ENCODE measurements at places on chromosomes 5 and 9. TPM values are rescaled to one million over a fixed set of nuclear protein-coding genes. Genes with fewer than 3 reads are reported as not detected.

The PHYHD1 gene
- 1.2 TPM for total RNA-seq

The PCDHA9 gene
- 9.8 TPM for total RNA-seq

The SPATA31C1 gene
- not detected for total RNA-seq

The FOXD4L4 gene
- total RNA-seq: 0.41 TPM

The CDC20B gene
- total RNA-seq: not detected

The IFNA7 gene
- not detected for total RNA-seq

The SV2C gene
- total RNA-seq: 2.9 TPM

The PCDHGA8 gene
- total RNA-seq: 5.7 TPM

- no peak for DNase-seq
Observed at GRCh38 chr9:4852419-4852818, 59.7 kb downstream of the RCL1 start.

- DNase-seq: no peak
Observed at GRCh38 chr5:178673801-178674295, 47.0 kb upstream of the CLK4 start.

DNA sequence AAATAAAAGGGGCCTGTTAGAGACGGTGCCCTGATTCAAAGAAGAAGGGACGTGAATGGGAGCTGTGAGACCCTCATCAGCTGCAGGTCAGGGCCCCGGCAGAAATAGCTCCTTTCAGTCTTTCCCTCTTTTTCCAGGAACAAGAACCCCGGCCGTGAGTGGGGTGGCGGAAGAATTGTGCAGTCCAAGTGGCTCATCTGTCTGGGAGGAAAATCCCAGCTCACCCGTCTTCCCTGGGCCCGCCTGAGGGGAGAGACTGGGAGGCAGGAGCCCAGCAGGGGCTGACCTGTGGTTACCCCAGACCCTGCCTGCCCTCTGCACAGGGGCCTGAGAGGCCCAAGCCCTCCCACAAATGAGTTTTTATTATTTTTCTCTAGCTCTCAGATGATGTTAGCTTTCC, 24.8 kb upstream of the CSF1R start:
- no peak for DNase-seq

GRCh38 chr9:126809068-126809467, 4.2 kb downstream of the ZBTB43 start:
- DNase-seq: no peak

DNA sequence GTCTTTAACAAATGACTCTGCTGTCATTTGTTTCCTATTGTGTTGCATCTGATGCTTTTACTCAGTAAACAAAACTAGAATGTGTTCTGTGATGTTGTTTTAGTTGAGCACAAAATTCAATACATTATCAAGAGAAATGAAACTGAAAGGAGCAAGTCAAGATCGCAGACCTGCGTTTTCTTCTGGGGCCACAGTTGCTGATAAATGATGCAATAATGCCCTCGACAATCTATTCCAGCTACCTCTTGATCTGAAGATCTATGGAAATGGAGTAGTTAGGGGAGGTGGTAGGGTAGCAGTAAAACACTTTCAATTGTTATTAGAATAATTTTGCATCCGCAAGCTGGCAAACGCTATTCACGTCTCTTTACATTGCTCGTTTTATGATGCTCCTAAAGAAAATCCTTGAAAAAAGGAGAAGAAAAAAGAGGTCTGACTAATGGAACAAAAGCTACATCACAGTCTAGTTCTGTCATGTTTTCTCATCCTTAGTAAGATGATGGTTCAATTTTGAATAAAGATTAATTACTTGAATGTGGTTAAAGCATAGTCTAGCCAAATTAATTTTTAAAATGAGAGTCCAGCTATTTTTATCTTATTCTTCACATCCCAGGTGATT, 1.6 kb downstream of the ZNF366 start:
- DNase-seq: no peak

DNA sequence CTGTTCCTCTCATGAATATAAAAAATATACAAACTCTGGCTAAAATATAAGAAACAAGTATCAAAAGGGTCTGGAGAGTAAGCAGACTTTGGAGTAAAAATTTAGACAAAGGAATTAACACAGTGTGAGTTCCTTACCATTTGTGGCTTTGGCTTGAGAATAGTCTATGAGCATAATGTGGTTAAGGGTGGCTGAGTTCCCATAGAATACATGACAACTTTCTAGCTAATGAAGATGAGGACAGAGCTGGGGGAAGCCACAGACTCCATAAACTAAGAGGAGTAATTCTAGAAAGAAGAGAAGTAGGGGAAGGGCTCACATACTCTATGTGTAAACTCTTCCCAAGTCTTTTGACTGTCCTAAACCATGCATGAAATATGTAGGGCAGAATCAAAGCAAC, 79.4 kb downstream of the CAAP1 start:
- no peak for DNase-seq

GRCh38 chr9:136773386-136774044, 9.2 kb upstream of the LCN15 start:
- peak; percentile 27 for DNase-seq

DNA sequence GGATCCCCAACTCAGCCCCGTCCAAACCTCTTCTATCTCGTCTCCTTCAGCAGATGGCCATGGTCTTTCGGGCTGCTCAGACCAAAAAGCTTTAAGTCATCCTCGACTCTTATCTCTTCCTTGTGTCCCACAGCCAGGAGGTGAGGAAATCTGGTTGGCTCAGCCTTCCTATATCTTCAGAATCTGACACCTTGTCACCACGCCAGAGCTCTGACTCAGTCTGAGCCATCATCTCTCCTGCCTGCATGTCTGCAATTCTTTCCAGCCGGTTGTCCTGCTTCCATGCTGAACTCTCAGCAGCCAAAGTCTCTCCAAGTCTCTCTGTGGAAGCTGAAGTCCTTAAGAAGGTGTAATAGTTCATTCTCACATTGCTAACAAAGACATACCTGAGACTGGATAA, 419.3 kb upstream of the ADAMTS16 start:
- DNase-seq: no peak

- DNase-seq: no peak
Observed at GRCh38 chr9:35863583-35863982, 6.6 kb downstream of the OR13J1 start.

- no peak for DNase-seq
Observed at GRCh38 chr9:89436963-89437625, 60.8 kb downstream of the SEMA4D start.

- no peak for DNase-seq
Observed at GRCh38 chr9:109307380-109308240, 13.2 kb downstream of the EPB41L4B start.

DNA sequence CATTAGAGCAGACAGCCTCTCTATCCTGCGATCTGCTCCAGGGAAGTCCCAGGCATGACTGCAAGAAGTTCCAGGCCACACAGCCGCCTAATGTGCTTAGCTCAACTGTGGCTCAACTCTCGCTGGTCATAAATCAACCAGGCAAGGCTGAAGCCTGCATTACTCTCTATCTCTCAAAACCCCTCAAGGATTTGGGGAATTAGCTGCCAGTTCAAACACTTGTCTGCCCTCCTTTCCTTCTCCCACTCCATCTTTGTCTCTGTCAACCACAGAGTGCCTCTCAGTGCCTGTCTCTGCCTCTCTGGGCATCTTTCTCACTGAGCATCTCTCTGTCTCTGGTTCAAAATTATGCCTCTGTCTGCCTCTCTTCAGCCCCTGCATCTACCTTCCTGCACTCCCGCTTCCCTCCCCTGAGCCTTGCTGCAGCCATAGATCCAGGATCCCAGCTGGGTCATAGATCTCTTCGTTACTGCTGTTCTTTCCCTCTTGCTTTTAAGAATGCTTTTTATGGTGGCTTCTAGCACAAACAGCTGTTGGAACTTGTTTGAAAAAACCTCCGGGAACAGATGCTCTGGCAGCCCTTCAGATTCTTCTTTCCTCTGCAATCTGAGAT, 27.9 kb upstream of the GALNT10 start:
- no peak for DNase-seq

DNA sequence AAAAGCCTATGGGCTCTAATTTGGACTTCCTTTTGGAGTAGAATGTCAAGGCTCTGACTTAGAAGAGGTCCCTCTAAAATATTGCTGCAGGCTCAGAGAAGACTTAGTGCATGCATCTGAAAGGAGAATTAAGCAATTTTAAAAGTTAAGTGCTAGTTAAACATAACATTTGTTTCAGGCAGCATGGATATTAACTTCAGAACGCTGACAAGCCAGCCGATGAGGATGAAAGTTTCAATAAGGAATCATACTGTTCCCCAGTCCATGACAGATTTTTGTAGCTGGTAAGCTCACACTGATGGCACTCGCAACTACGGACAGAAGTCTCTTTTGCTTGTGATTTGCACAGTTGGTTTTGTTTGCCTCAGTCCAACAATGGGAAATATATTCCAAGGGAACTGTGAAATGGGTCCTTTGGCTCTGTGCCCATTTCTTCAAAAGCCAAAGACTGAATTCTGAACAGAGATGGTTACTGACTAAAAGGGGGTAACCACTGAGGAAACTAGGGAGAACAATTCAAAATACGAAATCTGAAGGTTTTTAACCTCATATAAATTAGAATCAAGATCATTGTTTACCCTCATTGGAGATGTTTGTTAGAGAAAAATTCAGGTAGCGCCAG, 47.6 kb downstream of the DCP2 start:
- no peak for DNase-seq

- DNase-seq: no peak
Observed at GRCh38 chr9:92607088-92607487, 62.8 kb downstream of the IPPK start.

GRCh38 chr9:109923471-109923760, 143.4 kb downstream of the PALM2AKAP2 start:
- no peak for DNase-seq
